ENCODE measurements at places on chromosomes 7 and 10.

GRCh38 chr7:3301449-3301731 lies 338 bp downstream of the SDK1 start:
- DNase-seq, result no peak

DNA sequence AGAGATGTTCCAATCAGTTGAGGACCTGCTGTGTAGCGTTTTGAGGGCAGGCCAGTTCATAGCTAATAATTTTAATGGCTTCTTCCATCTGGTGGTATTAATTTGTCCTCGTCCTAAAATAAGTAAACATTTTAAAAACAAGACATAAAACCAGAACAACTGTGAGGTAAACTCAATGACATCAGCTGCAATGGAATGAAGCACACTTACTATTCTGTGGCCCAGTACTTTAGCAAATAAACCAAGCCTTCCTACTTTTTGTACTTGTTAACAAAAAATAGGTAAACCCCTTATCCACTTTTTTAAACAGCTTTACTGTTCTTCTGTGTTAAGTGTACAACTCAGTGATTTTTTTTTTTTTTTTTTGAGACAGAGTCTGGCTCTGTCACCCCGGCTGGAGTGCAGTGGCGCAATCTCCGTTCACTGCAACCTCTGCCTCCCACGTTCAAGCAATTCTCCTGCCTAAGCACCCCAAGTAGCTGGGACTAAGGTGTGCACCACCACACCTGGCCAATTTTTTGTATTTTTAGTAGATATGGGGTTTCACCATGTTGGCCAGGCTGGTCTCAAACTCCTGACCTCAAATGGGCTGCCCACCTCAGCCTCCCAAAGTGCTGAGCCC lies 28.9 kb upstream of the FZD1 start:
- DNase-seq, result no peak

GRCh38 chr7:158586499-158587161 lies 993 bp downstream of the PTPRN2 start:
- DNase-seq, result no peak

GRCh38 chr7:8146788-8147413 lies 115.1 kb downstream of the ICA1 start:
- no peak for DNase-seq

DNA sequence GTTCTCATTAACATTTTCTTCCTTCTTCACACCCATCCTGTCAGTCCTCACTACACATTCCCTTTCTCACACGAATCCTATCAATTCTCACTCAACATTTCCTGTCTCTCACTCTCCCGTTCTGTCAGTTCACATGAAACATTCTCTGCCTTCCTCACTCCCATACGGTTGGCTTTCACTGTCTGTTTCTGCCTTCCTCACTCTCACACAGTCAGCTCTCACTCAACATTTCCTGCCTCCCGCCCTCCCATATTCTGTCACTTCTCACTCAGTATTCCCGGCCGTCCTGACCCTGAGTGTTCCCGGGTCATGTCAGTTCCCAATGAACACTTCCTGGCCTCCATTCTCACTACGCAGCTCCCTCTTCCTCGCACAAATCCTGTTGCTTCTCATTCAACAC lies 61.5 kb downstream of the DYNC2I1 start:
- DNase-seq, result no peak

DNA sequence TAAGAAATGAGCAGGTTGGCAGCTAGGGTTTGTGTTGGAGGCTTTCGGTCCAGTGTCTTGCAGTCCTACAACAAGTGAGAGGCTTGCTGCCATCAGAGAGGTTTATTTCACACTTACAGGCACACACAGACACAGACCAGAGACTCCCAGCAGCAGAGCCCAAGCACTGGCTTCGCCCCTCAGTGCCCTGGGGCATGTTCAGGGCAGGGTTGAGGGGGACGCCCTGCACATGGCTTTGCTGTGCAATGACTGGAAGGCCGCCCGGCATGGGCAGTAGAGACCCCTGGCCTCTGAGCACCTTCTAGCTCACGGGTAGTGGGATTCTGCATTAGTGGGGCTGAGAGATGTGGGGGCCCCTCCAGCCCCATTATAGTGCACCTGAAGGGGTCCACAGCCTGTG lies 3.8 kb downstream of the SPRN start:
- DNase-seq, result no peak

DNA sequence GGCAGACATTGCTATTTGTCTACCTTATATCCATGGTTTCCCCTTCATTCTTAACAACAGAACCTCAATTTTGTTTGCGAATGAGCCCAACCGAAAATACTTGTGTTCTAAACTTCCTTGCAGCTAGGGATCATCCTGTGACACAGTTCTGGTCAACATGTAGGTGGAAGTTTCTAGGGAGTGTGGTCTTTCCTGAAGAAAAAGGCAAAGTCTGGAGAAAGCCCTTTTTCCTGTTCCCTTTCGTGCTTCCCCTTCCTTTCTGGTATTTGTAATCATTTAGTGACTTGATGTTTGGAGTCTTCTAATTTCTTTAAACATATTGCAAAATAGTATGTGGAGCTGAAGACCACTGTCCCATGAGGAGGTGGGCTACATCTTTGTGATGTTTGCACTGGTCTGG lies 2.9 kb upstream of the IFRD1 start:
- DNase-seq, result no peak

DNA sequence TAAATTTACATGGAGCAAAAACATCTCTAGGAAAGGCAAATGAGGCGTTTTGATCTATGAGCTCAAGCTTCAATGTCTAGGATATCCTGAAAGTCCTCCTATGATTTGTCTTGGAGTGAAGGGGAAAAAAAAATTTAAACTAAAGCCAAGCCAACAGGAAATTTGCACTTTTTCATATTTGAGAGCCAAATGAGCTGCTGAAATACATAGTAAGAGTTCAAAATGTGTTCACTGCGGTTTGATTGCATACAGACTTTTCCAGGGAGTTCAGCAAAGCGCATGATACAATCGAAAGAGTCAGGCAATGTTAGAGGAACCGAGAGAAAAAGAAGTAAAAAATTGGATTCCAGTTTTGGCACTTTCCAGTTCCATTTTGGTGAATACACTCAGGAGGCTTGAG lies 633.4 kb upstream of the MGMT start:
- no peak for DNase-seq

DNA sequence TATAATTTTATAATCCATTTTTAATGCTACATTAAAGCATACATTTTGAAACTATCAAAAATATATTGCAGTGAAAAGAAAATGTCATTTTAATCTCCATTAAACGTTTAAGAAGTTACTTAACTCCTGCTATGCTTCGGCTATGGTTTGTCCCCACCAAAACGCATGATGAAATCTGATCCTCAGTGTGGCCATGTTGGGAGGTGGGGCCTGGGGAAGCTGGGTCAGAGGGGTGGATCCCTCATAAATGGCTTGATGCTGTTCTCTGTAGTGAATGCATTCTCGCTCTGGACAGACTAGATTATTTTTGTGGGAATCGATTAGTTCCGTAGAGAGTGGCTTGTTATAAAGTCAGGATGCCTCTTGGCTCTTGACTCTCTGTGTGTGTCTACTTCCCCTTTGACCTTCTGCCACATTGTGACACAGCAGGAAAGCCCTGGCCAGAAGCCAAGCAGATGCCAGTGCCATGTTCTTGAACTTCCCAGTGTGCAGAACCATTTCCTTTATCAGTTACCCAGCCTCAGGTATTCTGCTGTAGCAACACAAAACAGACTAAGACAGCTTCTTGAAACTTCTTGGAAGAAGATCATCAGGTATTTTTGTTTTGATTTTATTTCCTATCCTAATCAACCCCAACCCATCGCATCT lies 77.8 kb downstream of the TCERG1L start:
- DNase-seq, result no peak

DNA sequence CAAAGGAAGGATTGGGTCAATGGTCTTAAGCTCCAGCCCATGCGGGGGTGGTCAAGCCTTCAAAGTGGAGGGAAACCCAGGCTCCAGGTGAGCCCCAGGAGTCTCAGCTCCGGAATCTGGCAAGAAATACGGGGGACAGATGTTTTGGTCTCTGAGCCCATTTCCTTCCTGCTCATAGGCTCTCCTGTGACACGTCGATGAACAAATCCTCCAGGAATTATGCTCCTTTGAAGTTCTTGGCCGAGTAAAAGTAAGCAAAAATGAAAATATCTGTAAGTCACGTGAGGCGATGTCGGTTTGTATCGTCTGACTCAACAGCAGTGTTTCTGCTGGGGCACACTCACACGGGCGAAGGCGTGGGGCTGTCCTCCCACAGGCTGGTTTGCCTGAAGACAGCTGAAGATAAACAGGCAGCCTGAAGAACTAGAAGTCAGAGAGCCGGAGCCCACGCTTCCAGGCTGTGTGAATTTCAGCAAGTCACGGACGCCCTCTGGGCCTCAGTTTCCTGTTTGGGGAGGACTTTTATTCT lies 52.6 kb upstream of the SMNDC1 start:
- DNase-seq, result no peak

DNA sequence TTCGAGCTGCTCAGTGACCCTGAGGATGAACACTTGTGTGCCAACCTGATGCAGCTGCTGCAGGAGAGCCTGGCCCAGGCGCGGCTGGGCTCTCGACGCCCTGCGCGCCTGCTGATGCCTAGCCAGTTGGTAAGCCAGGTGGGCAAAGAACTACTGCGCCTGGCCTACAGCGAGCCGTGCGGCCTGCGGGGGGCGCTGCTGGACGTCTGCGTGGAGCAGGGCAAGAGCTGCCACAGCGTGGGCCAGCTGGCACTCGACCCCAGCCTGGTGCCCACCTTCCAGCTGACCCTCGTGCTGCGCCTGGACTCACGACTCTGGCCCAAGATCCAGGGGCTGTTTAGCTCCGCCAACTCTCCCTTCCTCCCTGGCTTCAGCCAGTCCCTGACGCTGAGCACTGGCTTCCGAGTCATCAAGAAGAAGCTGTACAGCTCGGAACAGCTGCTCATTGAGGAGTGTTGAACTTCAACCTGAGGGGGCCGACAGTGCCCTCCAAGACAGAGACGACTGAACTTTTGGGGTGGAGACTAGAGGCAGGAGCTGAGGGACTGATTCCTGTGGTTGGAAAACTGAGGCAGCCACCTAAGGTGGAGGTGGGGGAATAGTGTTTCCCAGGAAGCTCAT lies 1.1 kb downstream of the DDIT4 start:
- DNase-seq, result peak; percentile 68

GRCh38 chr7:140678081-140678815 lies 5.5 kb downstream of the ADCK2 start:
- DNase-seq, result no peak

DNA sequence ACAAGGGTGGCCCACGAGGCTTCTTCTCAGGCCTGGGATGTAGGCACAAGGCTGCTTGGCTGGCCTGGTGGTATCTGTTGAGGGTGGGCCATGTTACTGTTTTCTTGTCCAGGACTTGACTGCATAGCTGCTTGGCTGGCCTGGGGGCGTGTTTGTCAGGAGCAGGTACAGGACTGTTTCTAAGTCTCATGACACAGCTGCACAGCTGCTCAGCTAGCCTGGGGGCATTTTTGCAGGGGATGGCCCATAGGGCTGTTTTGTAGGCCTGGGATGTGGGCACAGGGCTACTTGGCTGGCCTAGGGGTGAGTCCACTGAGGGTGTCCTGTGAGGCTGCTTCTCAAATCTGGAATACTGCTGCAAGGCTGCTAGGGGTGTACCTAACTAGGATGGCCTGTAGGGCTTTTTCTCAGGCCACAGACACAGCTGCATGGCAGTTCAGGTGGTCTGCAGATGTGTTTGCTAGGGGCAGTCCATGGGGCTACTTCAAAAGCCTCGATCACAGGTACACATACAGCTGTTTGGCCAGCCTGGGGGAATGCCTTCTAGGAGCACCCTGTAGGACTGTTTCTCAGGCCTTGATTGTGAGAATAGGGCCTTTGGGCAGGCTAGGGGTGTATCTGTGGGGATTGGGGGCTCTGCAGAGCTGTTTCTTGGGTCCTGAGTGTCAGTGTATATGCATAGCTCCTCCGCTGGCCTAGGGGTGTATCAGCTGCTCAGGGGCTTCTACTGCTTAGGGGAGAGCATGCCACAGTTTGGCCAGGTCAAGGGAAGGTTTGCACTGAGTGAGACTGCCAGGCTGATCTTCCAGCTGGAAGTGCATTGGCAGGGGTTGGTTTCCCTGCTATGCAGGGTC lies 26.6 kb upstream of the PLA2G12B start:
- DNase-seq, result no peak

DNA sequence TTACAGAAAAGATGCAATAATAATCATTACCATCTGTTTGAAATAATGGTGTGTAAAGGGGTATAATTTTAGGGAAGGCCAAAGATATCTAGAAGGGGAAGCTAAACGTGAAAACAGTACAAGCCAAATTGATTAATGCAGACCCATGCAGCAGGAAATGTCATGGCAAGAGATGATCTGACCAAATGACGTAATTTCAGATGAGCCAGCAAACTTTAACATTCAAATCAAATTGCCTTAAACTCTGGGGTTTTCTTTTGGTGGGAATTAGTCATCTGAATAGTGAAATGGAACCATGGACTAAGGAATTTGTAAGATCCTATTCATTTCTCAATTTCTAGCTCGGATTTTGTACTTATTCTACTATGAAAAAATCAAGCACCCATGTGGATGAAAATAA lies 21.4 kb upstream of the SCIN start:
- DNase-seq, result peak; percentile 56

GRCh38 chr7:121595758-121596696 lies 199.9 kb upstream of the FAM3C start:
- no peak for DNase-seq

DNA sequence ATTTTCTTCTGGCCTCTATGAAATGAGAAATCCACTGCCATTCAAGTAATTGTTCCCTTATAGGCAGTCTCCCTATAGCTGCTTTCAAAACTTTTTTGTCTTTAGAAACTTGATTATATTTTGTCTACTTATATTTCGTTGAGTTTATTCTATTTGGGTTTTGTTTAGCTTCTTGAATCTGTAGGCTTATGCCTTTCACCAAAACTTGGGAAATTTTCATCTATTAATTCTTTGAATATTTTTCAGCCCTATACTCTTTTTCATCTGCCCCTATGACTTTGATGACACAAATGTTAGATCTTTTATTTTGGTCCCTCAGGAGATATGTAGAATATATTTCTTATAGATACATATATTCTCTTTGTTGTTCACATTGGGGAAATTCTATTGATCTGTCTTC lies 48.3 kb upstream of the HHEX start:
- DNase-seq, result no peak

DNA sequence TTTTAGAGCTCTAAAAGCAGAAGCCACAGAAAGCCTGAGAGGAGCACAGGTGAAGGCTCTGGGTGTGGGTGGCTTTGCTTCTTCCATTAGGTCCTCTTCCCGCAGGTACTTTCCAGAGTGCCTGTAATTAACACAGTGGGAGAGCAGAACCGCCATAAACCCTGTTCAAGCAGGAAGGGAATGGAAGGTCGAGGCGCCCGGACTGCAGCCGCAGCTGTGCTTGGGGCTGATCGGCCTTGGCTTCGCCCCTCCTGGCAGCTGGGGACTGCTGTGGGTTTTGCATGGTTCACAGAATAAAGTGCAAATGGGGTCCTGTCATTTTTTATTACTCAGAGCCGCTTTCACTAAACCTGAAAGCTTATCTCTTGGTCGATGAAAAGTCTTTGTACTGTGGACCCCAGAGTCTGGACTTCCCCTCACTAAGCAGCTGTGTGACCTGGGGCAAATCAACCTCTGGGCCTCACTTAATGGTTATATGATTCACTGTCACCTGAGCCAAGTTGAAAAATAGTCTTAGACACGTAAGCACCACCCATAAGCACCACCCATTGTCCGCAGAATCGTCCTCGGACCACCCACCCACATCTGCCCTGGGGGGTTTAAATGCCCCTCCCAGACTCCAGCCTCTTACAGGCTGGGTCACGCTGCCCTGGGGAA lies 100.9 kb downstream of the XRCC2 start:
- no peak for DNase-seq

- no peak for DNase-seq
Observed at GRCh38 chr7:137386966-137387365, 43.4 kb upstream of the PTN start.
